ENCODE measurements at places on chromosomes 6 and 20.

- no peak for DNase-seq
Measured at GRCh38 chr6:146914489-146915483, 289.4 kb upstream of the STXBP5 start.

DNA sequence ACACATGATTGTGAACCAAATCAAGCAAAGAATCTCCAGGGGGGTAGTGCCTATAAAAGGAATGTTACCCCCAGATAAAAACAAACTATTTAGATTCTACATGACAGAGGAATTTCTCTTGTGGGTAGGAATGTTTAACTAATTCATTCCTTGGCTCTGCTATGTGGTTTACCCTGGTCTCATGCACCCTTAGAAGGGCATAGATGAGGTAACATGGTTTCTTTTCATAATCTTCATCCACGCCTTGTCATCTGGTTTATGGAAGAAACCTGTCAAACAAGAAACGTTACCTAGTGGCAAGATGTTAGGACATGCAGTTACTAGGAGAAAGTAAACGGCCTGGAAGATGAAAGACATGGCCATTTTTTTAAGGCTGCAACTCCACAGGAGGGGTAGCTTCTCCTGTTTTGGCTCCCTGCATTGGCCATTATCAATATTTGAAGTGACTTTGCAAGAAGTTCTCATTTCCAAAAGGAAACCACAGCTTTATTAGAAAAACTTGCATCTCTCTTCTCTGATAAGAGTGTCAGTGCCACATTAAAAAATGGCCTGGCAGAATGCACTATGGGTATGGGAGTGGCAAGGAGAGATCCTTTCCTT lies 45.5 kb downstream of the STX11 start:
- no peak for DNase-seq

GRCh38 chr20:16441546-16442164 lies 131.6 kb downstream of the KIF16B start:
- DNase-seq, result no peak

DNA sequence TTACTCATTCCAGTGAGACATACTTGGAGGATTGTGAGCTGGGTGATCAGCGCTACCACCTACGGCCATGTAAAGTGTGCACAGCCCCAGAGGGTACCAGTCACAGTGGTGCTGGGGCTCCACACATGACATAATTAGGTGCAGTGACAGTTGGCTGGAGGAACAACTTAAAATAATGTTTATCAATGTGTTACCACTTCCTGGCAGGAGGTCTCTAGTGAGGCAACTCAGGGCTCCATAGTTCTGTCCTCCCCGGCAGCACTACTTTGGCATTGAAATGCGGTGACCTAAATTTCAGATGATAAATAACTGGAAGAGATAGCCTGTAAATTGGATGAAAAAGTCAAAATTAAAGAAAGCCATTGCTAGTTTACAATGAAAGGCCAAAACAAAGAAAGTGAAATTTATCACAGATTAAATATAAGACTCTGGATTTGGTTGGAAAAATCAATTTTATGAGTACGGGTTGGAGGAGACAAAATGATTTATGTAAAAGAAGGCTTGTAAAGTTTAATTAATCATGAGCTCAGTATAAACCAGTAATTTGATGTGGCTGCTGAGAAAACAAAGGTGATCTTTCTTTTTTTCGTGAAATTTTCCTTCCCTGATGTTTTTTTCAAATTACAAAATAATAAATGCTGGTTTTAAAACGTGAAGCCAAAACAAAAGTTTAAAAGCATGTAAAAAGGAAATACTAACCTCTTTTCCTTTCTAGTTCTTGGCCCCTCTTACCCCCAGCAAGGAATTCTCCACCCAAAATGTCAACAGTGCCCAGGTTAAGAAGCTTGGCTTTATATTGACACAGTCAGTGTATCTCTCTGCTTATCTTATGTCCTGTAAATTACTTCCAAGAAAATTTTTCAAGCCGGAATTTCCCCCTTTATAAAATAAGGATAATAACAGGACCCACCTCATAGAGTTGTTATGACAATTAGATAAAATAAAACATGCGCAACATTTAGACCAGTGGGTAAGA lies 126.7 kb upstream of the NOX3 start:
- DNase-seq, result no peak

DNA sequence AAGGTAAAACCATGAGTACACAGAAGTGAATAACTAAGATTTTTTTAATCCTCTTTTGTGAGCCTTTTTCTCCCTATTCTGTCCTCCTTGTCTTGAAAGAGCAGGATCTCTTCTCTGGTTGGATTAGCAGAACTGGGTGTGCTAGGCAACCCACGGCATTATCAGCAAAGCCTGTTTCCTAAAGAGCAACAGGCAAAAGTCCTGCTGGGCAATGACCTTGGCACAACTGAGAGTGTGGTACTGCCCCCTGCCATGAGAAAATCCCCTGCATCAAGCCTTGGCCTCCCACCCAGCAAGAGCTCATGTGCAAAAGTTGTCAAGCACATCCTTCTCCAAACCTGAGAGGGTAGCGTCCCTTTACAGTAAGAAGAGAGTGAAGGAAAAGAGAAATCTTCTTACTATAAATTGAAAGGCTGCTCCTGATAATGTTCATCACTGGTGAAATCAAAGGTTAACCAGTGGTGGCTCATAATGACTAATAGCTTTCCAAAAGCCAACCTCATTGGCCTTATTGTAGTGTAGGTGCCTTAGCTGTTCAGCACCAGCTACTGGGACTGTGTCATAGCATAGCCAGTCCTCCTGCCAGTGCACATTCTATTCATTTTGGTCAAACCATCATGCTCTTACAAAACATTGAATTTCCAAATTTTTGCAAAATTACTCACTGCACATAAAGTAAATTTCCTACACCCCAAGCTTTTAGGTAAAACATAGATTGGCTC lies 17.1 kb downstream of the KIF6 start:
- DNase-seq, result no peak

DNA sequence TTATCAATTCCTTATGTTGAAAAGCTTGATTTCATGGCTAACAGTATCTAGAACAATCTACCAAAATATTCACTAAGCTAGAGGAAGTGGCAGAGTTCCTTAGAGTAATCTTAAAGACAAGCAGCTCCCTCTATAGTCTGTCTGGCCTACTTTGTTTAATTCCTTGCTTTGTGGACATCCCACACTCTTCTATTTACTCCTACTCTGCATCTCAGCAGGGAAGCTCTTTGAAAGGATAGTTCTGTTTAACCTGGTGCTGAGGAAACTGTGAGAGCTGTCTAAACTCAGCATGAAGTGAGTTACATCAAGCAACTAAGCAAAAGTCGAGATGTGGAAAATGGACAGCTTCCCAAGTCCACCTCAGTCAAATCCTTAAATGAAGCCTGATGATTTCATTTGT lies 4.3 kb downstream of the REV3L start:
- DNase-seq, result no peak

- DNase-seq, result no peak
Measured at GRCh38 chr6:25217302-25217701, 61.9 kb upstream of the CARMIL1 start.

GRCh38 chr6:170265655-170266054 lies 25.2 kb downstream of the DLL1 start:
- peak; percentile 84 for DNase-seq

- DNase-seq, result no peak
Measured at GRCh38 chr6:110486756-110487155, 10.3 kb upstream of the SLC22A16 start.

DNA sequence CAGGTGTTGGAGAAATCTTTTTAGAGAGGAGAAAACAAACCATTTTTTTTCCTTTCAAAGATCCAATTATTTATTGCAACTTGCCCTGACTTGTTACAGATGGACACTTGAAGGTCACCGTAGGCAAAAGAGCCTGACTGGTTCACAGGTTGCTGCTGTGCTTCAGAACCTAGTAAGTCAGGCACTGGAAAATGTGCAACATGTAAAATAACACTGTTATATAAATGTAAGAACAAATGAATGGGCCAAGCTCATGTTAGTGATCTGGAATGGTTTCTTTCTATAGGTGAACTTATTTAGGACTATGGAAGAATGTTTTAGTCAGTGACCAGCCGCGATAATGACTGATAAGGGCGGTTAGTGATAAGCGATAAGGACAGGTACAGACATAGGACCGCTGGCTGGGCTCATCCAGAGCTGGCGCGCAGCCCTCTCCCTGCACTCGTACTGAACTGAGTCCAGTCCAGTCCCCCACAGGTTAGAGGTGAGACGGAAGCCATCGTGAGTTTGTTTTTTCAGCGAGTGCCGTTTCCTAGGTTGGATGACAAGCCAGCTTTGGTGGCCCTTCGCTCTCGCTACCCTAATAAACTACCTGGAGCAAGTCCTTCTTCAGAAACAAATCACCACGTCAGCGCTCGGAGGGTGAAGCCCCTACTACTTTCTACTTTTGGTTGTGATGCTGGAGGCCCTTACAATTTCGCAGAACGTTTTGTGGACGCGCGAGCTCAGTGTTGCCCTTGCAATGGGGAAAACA lies 94.4 kb upstream of the PRDM1 start:
- DNase-seq, result peak; percentile 57

Data from dorsolateral prefrontal cortex (tissue), 122 donors.